Activated CD4-positive, alpha-beta T cell treated with anti-CD3 and anti-CD28 coated beads for 4 hours (primary cell): ENCODE measurements at places on chromosomes 1 and 21.

DNA sequence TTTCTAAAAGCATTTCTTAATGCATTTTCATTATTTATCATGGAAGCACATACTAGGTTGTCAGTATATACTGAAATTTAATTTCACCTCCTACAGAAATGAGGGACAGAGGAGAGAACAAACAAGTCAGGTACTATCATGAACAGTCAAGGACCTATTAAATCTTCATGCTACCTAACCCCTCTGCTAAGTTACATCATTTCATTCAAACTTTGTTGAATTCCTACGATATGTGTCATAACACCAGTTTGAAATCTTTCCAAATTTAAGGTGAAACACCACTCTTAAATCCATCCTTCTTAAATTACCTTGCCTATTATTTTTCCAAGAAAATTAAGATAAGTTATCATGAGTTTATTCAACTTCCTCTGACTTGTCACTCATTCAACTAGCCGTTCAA is 78.9 kb downstream of the DENND1B start:
- DNase-seq: no peak

- no peak for DNase-seq
Observed at GRCh38 chr1:20322081-20322824, 31.6 kb downstream of the VWA5B1 start.

GRCh38 chr1:48414264-48414663 is 57.7 kb downstream of the SPATA6 start:
- no peak for DNase-seq

DNA sequence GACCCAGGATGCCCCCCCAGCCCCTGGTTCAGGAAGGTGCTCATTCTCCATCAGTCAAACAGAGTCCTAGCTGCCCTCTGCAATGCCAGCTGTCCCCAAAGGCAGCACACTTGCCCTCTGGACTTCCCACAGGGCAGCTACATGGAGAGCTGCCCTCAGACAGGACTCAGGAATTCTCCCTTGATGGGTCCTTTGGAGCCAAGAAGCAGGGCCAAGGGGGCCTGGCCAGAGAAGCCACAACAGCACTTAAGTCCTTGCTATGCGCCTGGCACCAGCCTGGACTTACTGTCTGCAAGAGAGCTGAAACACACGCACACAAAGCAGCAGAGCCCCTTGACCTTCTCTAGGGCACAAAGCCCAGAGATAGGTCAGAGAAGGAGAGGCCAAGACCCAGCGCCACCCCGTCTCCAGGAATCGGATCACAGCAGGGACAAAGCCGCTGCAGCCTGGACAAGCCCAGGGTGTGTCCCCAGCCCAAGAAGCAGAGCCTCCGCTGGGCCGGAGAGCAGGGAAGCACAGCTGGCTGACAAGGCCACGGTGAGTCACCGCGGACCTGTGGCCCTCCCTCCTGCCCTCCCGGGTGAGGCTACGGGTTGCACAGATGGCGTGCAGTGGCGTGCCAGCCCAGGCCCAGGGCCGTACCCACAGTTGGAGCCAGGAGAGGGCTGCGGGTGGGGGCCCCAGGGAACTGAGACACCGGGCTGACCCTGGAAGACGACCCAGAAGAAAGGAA is 1.7 kb downstream of the WNT9A start:
- DNase-seq: no peak

DNA sequence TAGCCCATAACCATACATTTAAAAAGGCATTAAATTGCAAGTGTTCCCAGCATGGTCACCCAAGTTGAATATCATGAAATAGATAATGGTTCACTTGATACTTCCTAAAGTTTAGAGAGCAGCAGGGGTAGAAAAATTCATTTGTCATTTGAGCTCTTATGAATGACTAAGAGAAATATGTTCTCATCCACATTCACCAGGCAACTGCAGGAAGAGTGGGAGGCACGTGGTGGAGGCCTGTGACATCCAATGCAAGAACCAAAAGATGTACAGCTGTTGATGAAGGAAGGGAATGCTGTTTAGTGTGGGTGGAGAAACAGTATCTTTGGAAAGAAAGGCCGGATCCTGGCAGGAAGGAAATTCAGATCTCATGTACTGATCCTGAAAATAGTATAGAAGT is 473.1 kb downstream of the ADGRL2 start:
- no peak for DNase-seq

GRCh38 chr1:75618382-75618781 is 7.5 kb upstream of the SLC44A5 start:
- no peak for DNase-seq

DNA sequence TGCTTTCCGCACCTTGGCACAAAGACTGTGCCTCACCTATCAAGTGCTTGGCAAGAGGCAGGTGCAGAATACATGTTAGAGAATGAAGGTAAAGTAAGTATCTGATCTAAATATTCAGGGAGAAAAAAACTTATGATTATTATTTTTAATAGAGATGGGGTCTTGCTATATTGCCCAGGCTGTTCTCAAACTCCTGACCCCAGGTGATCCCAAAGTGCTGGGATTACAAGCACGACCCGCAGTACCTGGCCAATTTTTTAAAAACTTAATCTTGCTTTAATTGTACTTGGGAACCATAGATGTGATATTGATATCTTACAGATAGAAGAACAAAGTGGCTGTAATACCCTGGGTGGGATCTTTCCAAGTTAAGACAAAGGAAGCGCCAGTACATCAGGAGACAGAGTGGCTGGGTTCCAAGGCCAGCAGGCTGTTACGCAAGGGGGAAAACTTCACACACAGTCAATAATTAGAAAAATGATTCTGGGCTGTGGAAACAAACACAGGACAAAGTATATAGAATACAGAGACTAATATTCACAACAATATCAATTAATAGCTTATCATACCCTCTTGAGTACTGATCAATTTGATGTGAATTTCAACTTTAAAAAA is 58.6 kb upstream of the ATP1A1 start:
- no peak for DNase-seq

DNA sequence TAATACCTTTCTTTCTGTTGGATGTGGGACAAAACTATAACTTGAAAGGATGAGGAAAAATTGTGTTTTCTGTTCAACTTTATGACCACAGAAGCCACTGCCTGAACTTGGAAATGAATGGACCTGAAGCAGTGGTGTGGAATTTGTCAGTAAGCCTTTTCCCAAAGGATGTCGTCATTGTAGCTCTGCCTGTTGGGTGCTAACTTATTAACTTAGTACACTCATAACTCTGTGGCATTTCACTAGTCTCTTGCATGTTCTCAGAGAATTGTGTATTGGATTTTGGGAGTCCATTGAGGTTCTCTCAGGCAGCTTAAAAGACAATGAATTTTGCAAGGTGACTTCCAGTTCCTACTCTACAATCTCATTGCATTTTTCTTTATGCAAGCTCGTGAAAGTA is 49.6 kb downstream of the KCNK2 start:
- no peak for DNase-seq

- no peak for DNase-seq
Observed at GRCh38 chr1:166971252-166971651, 4.1 kb downstream of the ILDR2 start.

GRCh38 chr21:42238185-42238934 is 19.4 kb downstream of the ABCG1 start:
- DNase-seq: no peak

GRCh38 chr1:16978567-16979474 is 1.6 kb downstream of the MFAP2 start:
- DNase-seq: no peak

- DNase-seq: no peak
Observed at GRCh38 chr1:152924191-152924590, 15.8 kb downstream of the IVL start.

DNA sequence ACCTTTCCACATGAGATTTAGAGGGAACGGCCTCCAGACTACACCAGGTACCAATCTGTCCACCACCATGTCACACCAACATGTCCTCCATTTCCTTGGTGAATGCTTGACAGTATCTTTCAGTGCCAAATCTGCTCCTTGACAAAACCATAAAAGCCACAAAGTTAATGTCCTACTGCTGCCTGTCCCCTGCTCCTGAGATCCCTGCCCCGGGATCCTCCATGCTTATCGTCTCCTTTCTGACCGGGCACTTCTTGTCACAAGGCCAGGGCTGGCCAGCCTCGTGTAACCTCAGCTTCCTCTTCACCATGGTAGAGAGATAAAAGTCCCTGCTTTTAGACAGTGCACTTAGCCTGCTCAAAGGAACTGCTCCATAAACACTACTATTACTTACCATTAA is 136.2 kb downstream of the NAV1 start:
- no peak for DNase-seq

- no peak for DNase-seq
Observed at GRCh38 chr1:56094168-56094567, 485.2 kb downstream of the PLPP3 start.

- peak; percentile 85 for DNase-seq
Observed at GRCh38 chr21:34888569-34889319, 160.4 kb downstream of the RUNX1 start.

DNA sequence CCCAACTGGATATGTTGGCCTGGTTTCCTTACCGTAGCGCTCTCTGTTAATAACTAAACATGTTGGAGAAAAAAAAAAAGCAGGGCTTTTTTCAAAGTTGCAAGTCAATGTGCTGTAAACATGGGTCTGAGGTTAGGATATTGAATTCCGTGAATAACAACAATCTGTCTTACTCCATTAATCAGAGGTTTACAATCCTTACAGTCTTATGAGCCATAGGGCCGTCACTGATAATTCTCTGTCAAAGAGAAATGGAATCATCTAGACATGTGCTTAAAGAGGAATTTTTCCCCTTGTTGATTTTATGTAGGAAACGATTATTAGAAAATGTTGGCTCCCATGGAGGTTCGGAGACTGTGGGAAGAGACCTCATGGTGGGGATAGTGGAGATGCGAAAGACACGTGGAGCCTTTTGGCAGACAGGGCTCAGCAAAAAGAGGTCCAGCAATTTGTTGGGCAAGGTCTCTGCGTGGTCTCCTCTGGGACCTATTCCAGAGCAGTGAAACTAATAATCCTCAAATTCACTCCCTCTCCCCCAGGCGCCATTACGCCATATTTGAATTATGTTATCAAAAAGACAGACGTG is 83.5 kb upstream of the CLDN14 start:
- no peak for DNase-seq

DNA sequence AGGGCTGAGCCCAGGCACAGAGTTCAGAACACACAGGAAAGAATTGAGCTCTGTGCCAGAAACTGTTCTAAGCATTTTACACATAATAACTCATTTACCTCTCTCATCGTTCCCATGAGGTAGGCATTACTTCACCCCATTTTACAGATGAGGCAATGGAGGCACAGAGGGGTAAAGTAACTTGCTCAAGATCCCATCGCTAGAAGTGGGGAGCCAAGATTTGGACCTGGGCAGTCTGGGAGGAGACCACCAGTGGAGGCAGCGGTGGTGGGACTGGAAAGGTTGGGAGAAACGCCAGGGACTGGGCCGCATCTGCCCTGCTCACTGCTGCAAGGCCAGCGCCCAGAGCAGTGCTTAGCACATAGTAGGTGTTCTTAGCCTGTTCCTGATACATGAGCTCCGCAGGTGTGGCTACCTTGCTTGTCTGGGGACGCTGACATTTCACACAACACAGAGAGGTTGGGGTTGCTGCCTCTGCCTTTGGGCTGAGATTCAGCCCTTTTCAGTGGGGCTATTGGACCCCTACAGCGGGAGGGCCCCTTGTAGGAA is 27.8 kb upstream of the EPS8L3 start:
- no peak for DNase-seq

DNA sequence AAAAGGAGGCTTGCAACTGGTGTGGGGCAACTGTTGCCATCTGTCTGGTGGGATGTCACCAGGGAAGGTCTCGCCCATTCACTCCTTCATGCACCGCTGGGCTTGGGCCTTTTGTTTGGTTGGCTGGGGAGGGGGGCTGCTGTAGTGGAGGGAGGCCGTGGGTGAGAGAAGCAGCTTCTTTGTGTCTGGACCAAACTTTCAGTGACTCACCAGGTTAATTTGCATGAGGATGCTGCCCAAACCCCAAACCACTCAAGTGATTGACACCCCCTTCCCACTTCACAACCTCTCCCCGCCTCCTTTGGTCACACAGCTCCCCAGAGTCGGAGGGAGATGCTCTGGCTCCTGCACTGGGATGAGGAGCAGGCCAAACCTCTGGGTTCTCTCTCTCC is 19.7 kb downstream of the BTG2 start:
- peak; percentile 48 for DNase-seq

DNA sequence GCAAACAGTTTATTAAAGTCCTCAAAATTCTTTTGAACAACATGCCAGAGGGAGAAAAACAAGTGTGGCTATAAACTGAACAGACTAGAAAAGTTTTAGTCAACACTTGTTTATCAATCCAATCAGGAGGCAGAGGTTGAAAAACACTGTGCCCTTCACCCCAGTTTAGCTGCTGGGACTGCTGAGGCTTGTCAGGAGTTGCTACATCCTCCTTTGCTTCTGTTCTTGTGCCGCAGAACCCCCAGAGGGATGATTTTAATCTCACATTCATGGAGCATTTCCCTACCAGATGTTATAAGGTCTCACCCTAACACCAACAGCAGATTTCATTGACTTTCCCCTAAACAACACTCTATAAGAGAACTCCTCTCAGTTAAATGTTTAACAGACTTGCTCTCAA is 321.2 kb downstream of the VAV3 start:
- DNase-seq: no peak

DNA sequence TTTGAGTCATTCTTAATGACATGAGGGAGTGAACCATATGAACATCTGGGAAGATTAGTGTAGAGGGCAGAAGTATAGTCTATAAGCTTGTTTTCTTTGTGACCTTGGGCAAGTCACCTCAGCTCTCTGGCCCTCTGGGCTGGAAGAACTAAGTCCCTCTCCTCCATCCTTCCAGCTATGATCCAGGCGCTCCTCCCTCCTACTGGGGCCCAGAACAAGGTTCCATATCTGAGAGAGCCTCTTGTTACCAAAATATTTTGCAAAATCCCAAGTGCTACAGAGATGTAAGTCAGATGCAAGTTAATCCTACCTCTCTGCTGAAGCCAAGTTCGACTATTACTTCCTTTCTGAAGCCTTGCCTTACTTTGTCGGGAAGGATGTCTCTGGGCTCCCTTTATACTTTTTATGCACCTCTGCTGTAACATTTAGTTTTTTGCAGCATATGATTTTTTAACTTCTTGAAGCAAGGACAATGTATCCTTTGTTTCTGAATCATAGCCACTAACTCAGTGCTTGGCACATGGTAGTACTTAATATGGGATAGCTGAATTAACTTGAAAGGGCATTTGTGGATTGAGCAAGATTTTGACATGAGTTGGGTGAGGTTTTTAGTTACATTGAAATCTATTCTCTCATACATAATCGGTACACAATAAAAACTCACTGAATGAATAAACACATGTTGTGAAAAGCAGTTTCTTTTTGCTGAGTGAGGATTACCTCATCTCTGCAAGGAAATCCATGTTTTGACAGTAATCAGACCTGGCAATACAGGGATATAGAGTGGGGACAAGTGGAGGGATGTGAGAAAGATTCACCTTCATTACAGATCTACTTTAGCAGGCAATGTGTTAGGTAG is 54.7 kb upstream of the BEND5 start:
- DNase-seq: no peak

GRCh38 chr1:212179394-212180076 is 105.7 kb upstream of the PPP2R5A start:
- no peak for DNase-seq
